Myometrial cell (primary cell): ENCODE measurements at places on chromosomes 7 and 10. TPM values are rescaled to one million over a fixed set of nuclear protein-coding genes. Genes with fewer than 3 reads are reported as not detected.

Gene AGBL3
- 0.58 and 2.1 TPM in 2 replicates for total RNA-seq

Gene HECTD2
- total RNA-seq = 3.7 and 3.9 TPM in 2 replicates

Gene SPDYE2
- not detected in 2 replicates for total RNA-seq

Gene MXI1
- total RNA-seq = 2.7 and 6.3 TPM in 2 replicates

Gene MUC12
- total RNA-seq = 5.5 and 11.2 TPM in 2 replicates

Gene PDZD7
- 1.4 and 2.6 TPM in 2 replicates for total RNA-seq

Gene PVRIG
- total RNA-seq = not detected in 2 replicates

Gene PAPOLB
- under 0.01 TPM in 1 of 2 replicates, not detected in the other for total RNA-seq

Gene METTL27
- total RNA-seq = 16.8 and 20.8 TPM in 2 replicates

Gene SYT15B
- total RNA-seq = not detected in 2 replicates

Gene FBXW4
- total RNA-seq = 13.8 and 15.8 TPM in 2 replicates

Gene PLEKHS1
- not detected in 2 replicates for total RNA-seq

Gene FOXP2
- total RNA-seq = under 0.01 and 0.53 TPM in 2 replicates

Gene FAM13C
- not detected in 2 replicates for total RNA-seq

Gene FGL2
- not detected in 2 replicates for total RNA-seq

Gene TCF7L2
- 2.5 and 4.9 TPM in 2 replicates for total RNA-seq

Gene ORC5
- 15.3 and 17.5 TPM in 2 replicates for total RNA-seq

Gene CNPY1
- total RNA-seq = not detected in 2 replicates

Gene CLRN3
- total RNA-seq = not detected in 2 replicates

Gene HABP2
- not detected in 2 replicates for total RNA-seq
